ENCODE measurements at places on chromosomes 7 and 10. TPM values are rescaled to one million over a fixed set of nuclear protein-coding genes. Genes with fewer than 3 reads are reported as not detected.

GRCh38 chr10:306675-307185 is 171.5 kb downstream of the ZMYND11 start:
- H3K4me3 ChIP-seq = no peak overlapping the region
- no peaks in the 10 kb centered on the region for H3K36me3 ChIP-seq
- H3K27me3 ChIP-seq = no peaks in the 10 kb centered on the region
- H3K27ac ChIP-seq = no peak overlapping the region

DNA sequence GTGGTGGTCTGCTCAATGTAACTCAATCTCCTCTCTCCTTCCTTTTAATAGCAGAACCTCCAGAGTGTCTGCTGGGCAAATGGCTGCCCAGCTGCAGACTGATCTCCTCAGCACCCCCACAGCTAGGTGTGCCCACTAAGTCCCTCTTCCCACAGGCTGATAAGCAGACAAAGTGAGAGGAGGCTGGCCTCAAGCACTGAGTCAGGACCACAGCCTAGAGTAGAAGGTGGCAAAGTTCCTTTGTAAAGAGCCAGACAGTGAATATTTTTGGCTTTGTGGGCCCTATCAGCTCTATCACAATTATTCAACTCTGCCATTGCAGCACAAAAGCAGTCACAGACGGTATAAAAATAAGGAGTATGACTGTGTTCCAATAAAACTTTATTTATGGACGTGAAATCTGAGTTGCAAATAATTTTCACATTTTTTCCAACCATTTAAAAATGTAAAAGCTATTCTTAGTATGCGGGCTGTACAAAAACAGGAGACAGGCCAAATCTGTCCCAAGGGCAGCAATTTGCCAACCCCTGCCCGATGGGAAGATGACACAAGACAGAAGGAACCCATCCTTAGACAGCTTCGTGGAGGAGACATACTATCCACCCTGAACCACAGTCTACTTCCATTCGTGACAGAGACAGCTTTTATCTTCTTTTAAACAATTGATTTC is 23.4 kb downstream of the JAZF1 start:
- no peak overlapping the region for H3K4me3 ChIP-seq
- no peaks in the 10 kb centered on the region for H3K36me3 ChIP-seq
- no peak overlapping the region for H3K27ac ChIP-seq

Gene UNCX
- not detected for total RNA-seq

DNA sequence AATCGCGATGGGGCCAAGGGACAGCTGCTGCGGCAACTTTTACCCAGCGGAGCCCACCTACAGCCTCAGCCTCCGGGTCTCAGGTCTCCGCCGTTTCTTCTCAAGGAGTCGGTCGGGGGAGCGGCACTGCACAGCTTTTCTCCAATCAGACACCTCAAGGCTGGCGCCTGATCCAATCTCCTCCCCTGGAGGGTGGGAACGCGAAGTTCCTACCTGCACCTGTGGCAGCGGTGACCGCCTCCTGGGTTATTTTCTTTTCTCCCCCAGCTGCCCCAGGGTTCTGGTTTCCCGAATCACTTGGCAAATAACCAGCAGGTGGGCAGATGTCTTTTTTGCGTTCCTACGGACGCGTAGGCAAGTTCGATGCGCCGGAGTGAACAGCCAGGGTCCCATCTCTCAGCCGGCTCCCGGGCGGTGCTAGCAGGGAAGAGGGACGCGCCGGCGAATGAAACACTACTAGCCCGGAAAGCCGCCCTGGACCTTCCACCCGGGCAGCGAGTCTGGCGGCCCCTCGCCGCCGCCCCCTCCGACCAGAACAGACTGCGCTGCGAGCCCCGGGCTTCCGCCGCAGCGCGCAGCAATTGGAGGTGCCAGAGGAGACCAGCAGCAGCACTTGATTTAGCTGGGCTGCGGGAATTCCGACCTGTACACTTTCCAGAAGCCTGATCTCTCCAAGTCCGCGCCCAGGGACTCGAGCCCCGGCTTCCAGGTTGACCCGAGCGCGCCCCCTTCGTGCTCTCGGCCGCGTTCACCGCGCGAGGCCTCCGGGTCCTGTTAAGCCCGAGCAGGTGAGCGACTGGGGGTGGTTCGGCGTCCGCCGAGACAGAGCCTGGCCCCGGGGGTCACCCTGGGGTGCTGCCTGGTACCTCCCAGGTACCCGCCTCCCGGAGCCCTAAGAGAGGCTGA is at the start of gene PRR15:
TSS of gene PRR15 (plus strand) at position 246 of the 906 bp plus-strand sequence. CDS start 2,495 bp downstream, outside the sequence.
- no peak for DNase-seq
- no peaks in the 10 kb centered on the region for H3K27me3 ChIP-seq
- H3K27ac ChIP-seq = no peak within 1 kb of the TSS
- H3K36me3 ChIP-seq = no peaks in the 10 kb centered on the region
- no peaks in the 10 kb centered on the region for H3K4me1 ChIP-seq

Gene GARIN1A
- total RNA-seq = 1.8 TPM

Gene SEMA3E
- not detected for total RNA-seq

GRCh38 chr7:5500777-5501350 is 77.2 kb upstream of the TNRC18 start:
- DNase-seq = no peak
- H3K36me3 ChIP-seq = peaks cover 5% of the 10 kb centered on the region
- no peak overlapping the region for H3K4me3 ChIP-seq

- H3K4me1 ChIP-seq = peaks cover 19% of the 10 kb centered on the region
- DNase-seq = no peak
- no peak overlapping the region for H3K27ac ChIP-seq
Observed at GRCh38 chr7:159147687-159148086, 3.0 kb upstream of the VIPR2 start.

DNA sequence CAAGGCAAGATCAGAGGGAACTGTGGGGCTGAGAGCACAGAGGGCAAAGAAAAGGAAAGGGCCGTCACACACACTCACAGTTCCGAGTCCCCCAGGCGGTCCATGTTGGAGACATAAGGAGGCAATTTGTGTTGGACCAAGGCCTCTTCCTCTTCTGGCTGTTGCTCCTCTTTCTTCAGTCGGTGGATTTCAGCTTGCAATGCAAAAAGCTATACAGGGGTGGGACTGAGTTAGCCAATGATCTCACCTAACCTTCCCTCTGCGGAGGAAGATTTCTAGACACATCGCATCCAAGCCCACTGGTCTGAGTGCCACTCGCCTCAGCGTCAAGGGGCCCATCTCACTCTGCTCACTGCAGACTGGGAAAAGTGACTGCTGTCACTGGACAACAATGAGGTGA is 5.5 kb downstream of the WDR91 start:
- H3K36me3 ChIP-seq = peaks cover 3% of the 10 kb centered on the region
- no peak for DNase-seq
- peaks cover 28% of the 10 kb centered on the region for H3K4me1 ChIP-seq
- no peak overlapping the region for H3K27ac ChIP-seq
- no peaks in the 10 kb centered on the region for H3K27me3 ChIP-seq

DNA sequence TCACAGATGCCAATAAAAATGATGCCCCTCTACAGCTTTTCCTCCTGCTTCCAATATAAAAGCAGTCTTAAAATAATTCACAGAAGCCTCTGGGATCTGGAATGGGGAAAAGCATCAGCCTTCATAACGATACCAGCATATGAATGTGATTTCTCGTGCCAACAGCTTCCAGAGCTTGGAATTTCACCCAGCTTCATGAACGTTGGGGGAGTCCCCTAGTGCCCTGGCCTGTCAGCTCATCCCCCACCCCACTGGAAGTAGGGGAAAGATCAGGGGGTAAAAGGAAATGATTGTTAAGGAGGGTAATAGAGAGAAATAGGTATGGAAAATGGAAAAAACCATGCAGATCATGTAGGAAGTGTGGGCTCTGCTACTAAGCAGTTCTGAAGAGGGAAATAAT is 253.6 kb downstream of the INHBA start:
- H3K27me3 ChIP-seq = no peaks in the 10 kb centered on the region
- no peaks in the 10 kb centered on the region for H3K4me1 ChIP-seq
- no peak overlapping the region for H3K4me3 ChIP-seq
- no peak for DNase-seq

GRCh38 chr10:9038146-9038714 is 983.7 kb downstream of the GATA3 start:
- H3K4me1 ChIP-seq = no peaks in the 10 kb centered on the region
- H3K36me3 ChIP-seq = no peaks in the 10 kb centered on the region
- no peaks in the 10 kb centered on the region for H3K27me3 ChIP-seq
- H3K4me3 ChIP-seq = no peak overlapping the region

DNA sequence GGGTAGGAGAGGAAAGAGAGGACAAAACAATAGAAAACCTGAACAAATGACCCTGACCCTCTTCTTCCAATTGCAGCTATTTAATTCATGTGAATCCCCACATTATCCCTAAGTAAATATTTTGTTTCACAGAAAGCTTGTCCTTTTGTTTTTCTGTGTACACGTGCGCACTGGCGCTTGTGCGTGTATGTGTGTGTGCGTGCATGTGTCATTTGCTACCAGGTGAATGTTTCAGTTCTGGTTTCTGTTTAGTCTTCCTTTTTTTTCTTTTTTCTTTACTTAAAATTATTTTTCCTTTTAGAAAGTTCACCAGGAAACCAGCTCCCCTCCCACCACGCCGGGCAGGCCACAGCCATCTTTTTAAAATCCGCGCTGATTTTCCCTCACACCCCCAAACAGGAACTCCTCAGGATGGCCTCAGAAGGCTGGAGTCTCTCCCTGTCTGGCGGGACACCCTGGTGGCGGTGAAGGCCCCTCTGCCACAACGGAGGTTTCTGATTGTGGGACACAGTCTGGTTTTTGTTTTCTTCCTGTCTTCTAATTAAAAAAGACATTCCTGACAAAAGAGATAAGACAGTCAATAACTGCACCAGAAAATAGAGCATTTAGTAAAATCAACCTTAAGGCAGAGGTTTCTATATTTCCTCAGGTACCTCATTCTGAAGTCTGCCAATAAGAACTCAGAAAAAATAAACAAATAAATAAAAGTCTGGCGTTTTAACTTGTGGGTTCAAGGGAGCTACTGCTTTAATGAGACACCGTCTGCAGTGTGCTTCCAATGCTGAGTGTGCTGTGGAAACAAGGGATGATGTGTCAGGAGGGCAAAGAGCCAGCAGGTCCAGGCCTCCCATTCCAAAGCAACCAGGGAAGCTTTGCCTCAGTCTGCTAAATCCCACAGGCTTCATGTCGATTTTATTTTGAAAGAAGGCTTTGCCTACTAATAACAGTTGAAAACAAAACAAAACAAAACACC is 17.4 kb downstream of the IRF5 start:
- no peaks in the 10 kb centered on the region for H3K27me3 ChIP-seq
- no peak for DNase-seq
- peaks cover 40% of the 10 kb centered on the region for H3K36me3 ChIP-seq
- no peaks in the 10 kb centered on the region for H3K4me1 ChIP-seq

Gene ITIH2
- not detected for total RNA-seq

- no peaks in the 10 kb centered on the region for H3K4me1 ChIP-seq
- DNase-seq = no peak
- no peaks in the 10 kb centered on the region for H3K27me3 ChIP-seq
- no peaks in the 10 kb centered on the region for H3K36me3 ChIP-seq
Observed at GRCh38 chr10:53403688-53404087, 631.1 kb upstream of the MBL2 start.

DNA sequence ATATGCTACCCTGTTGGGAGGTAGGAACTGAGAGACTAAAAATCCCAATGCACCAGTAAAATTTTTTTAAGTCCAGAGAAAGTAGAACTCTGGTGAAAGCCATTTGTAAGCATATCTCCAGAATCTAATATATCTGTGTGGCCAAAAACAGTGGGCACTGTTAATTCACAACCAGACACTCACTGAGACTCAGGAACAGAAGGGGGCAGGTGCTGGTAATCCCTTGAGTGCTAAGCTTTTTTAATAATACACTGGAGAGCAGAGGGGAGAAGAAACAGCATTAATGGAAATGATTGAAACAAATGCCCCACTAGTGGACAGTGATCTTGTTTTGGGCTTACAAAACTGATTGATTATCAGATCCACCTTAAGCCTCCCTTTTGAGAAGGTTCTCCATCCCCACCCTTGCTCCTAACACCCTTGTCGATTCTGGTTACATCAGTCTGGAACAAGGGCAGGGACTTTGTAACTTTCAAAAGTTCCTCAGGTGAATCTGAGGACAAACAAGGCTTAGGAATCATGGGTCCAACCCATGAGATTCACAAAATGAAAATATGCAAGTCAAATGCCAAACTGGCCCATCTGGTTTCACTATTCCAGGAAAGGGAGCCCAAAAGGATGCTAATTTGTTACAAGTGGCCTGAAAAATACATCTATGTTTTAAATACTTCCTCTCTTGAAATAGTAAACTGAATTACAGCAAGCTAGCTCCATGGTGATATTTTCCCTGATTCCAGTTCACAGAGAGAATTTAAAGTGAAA is 29.7 kb downstream of the PLXNA4 start:
- H3K27me3 ChIP-seq = 0 out of 2 replicates have a peak, but pooled peaks cover 3% of the 10 kb centered on the region
- no peak for DNase-seq
- H3K4me3 ChIP-seq = no peak overlapping the region
- H3K36me3 ChIP-seq = no peaks in the 10 kb centered on the region
- H3K27ac ChIP-seq = no peak overlapping the region
- H3K4me1 ChIP-seq = no peaks in the 10 kb centered on the region

- DNase-seq = no peak
- no peaks in the 10 kb centered on the region for H3K27me3 ChIP-seq
- peaks cover 10% of the 10 kb centered on the region for H3K4me1 ChIP-seq
- no peaks in the 10 kb centered on the region for H3K36me3 ChIP-seq
- H3K4me3 ChIP-seq = no peak overlapping the region
- no peak overlapping the region for H3K27ac ChIP-seq
Observed at GRCh38 chr7:22397981-22398380, 41.0 kb upstream of the RAPGEF5 start.

- no peak overlapping the region for H3K27ac ChIP-seq
- no peak overlapping the region for H3K4me3 ChIP-seq
- no peak for DNase-seq
- H3K4me1 ChIP-seq = no peaks in the 10 kb centered on the region
Observed at GRCh38 chr10:95343573-95343972, 52.8 kb upstream of the PDLIM1 start.

Gene GNG11
- total RNA-seq = not detected

GRCh38 chr7:29080803-29081202 is 65.5 kb downstream of the CPVL start:
- H3K4me3 ChIP-seq = no peak overlapping the region
- H3K4me1 ChIP-seq = no peaks in the 10 kb centered on the region
- H3K27ac ChIP-seq = no peak overlapping the region
- no peak for DNase-seq

- H3K27me3 ChIP-seq = no peaks in the 10 kb centered on the region
- peaks cover 7% of the 10 kb centered on the region for H3K4me1 ChIP-seq
- DNase-seq = peak; percentile 31
- no peak overlapping the region for H3K27ac ChIP-seq
- H3K4me3 ChIP-seq = no peak overlapping the region
Observed at GRCh38 chr10:22246680-22247391, 29.0 kb upstream of the EBLN1 start.

DNA sequence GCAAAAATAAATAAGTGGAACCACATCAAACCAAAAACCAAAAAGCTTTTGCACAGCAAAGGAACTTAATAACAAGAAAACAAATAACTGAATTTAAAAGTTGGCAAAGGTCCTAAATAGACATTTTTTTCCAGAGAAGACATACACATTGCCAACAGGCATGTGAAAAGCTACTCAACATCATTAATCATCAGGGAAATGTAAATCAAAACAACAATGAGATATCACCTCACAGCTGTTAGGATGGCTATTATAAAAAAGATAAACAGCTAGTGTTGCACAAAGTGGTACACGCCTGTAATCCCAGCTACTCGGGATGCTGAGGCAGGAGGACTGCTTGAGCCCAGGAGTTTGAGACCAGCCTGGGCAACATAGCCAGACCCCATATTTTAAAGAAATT is 2.2 kb upstream of the SUN3 start:
- DNase-seq = no peak
- H3K27ac ChIP-seq = no peak overlapping the region
- no peaks in the 10 kb centered on the region for H3K36me3 ChIP-seq
- H3K27me3 ChIP-seq = no peaks in the 10 kb centered on the region
- no peak overlapping the region for H3K4me3 ChIP-seq
- H3K4me1 ChIP-seq = peaks cover 4% of the 10 kb centered on the region

Gene C10orf143
- total RNA-seq = 0.75 TPM

Measured in Karpas-422 (cell line).